ENCODE measurements at places on chromosomes 7 and 10. TPM values are rescaled to one million over a fixed set of nuclear protein-coding genes. Genes with fewer than 3 reads are reported as not detected.

DNA sequence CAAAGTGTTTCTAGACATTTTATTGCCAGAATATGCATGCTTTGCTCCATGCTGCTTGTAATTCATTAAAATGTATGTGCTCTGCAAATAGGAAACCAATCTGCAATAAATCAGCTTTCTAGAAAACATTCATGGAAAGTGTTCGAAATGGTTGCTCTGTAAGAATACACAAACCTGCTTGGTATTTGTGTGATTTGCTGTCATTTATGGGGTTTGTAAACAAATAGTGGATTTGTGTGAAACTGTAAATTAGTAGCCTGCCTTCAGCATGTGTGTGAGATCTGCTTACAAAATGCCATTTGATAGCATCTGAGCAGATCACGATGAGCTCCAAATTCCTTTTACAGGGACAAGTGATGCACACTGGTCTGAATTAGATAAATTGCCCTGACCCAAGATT, 219.0 kb upstream of the CSTF2T start:
- no peak for DNase-seq
- no peak overlapping the region for H3K27ac ChIP-seq
- no peaks in the 10 kb centered on the region for H3K36me3 ChIP-seq
- no peaks in the 10 kb centered on the region for H3K27me3 ChIP-seq

- peak; percentile 14 for DNase-seq
- no peaks in the 10 kb centered on the region for H3K4me1 ChIP-seq
- H3K4me3 ChIP-seq: no peak overlapping the region
- H3K27me3 ChIP-seq: no peaks in the 10 kb centered on the region
- H3K36me3 ChIP-seq: no peaks in the 10 kb centered on the region
- no peak overlapping the region for H3K27ac ChIP-seq
Measured at GRCh38 chr7:2955269-2955668, 88.4 kb downstream of the CARD11 start.

GRCh38 chr7:22269963-22270362, 87.0 kb downstream of the RAPGEF5 start:
- no peaks in the 10 kb centered on the region for H3K4me1 ChIP-seq
- no peaks in the 10 kb centered on the region for H3K36me3 ChIP-seq
- no peak overlapping the region for H3K4me3 ChIP-seq
- no peak overlapping the region for H3K27ac ChIP-seq
- DNase-seq: no peak

- no peaks in the 10 kb centered on the region for H3K36me3 ChIP-seq
- no peak overlapping the region for H3K4me3 ChIP-seq
- H3K27me3 ChIP-seq: no peaks in the 10 kb centered on the region
- no peaks in the 10 kb centered on the region for H3K4me1 ChIP-seq
- DNase-seq: no peak
Measured at GRCh38 chr7:106326594-106327537, 42.1 kb upstream of the NAMPT start.

- DNase-seq: no peak
- peaks cover 3% of the 10 kb centered on the region for H3K4me1 ChIP-seq
- H3K27ac ChIP-seq: peak overlapping the region; percentile 28
- no peaks in the 10 kb centered on the region for H3K27me3 ChIP-seq
Measured at GRCh38 chr10:63169624-63170023, 36.5 kb downstream of the NRBF2 start.

- H3K4me3 ChIP-seq: no peak overlapping the region
- DNase-seq: no peak
- no peaks in the 10 kb centered on the region for H3K4me1 ChIP-seq
- no peaks in the 10 kb centered on the region for H3K27me3 ChIP-seq
- H3K36me3 ChIP-seq: peaks cover 10% of the 10 kb centered on the region
Measured at GRCh38 chr10:12156367-12157123, 27.1 kb downstream of the SEC61A2 start.

DNA sequence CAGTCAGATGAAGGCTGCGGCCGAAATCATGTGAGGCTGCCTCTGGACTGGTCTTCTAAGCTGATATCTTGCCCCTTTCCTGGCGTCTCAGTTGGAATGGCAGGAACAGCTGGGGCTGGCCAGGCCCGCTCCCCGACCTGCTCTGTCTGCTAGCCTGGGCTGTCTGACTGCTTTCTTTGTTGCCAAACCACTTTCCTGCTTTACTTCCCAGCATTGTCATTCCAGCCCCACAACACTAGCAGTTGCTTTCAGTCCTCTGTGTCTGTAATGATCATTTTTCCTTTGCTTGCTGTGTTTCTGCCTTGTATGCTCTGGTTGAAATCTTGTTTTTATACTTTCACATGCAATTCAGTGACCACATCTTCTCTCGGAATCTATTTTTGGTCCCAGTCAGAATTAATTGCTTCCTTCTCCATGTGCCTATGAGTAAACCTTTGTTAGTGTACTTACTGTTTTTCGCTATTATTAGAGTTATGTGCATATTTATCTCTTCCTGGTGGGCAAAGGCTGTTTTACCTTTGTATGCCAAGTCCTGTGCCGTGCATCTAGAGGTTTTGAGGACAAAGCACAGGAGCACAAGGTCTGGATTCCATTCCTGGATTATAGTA, 21.6 kb downstream of the PRPF18 start:
- no peaks in the 10 kb centered on the region for H3K27me3 ChIP-seq
- DNase-seq: peak; percentile 42
- H3K27ac ChIP-seq: no peak overlapping the region
- no peaks in the 10 kb centered on the region for H3K4me1 ChIP-seq

The ZNF783 gene
- total RNA-seq: 29.0 TPM

The MYH16 gene
- total RNA-seq: not detected
